ENCODE measurements at places on chromosomes 7 and 10.

DNA sequence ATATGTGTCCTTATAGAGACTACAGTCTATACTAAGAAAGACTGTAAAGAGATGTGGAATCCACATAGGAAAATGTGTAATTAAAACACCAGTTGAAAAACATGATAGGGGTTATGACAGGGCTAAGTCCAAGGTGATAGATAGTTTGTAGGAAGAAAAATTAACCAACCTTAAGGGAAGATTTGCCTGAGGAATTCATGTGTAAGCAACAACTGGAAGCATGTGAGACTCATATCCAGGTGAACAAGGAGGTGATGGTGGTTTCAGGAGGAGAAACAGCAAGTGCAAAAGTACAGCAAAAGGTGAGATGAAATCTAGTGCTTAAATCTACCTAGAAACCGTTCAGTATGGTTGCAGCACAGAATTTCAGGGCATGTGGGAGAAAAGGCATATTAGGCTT, 216.7 kb upstream of the ETV1 start:
- no peak for DNase-seq

DNA sequence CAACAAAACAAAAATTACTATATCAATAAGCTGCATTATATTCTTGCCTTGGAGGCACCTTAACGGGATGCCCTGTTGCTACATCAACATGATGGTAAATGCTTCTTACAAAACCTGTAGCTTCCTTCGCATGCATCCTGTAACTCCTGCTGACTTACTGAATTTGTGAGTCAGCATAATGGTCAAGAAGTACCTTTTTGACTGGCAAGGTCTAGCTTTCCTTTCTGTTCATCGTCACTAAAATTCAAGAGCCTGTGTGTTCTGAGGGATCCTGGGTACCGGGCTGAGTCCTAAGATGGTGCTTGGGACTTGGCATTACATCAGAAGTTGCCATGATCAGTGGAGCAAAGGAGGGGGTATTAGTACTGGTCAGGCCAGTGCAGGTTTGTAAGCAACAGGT, 4.9 kb downstream of the PFKFB3 start:
- no peak for DNase-seq

- DNase-seq = peak; percentile 93
These were observed 2.8 kb downstream of the PDGFA start for GRCh38 chr7:516606-517456.

DNA sequence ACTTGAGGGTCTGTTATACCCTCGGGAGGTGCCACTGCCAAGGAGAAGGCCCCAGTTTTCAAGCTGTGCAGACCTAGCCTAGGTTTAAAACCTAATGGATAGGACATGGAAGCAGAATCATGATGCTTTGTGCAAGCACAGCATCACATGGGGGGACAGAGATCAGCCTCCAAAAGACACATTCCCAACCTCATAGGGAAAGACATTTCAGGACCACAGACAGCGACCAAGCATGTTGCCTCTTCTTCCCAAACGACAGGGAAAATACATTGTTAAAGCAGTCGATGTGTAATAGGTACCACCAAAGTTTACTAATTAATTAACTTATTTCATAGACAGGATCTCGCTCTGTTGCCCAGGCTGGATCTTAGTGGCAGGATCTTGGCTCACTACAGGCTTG, 573.9 kb downstream of the TCERG1L start:
- DNase-seq = no peak

- no peak for DNase-seq
These were observed 11.5 kb downstream of the ARL3 start for GRCh38 chr10:102702742-102703141.
